ENCODE measurements at places on chromosomes 16 and 17. TPM values are rescaled to one million over a fixed set of nuclear protein-coding genes. Genes with fewer than 3 reads are reported as not detected.

- DNase-seq = no peak
Observed at GRCh38 chr16:85733839-85734170, 17.1 kb downstream of the C16orf74 start.

Gene MSRB1
- total RNA-seq = 28.5 TPM

DNA sequence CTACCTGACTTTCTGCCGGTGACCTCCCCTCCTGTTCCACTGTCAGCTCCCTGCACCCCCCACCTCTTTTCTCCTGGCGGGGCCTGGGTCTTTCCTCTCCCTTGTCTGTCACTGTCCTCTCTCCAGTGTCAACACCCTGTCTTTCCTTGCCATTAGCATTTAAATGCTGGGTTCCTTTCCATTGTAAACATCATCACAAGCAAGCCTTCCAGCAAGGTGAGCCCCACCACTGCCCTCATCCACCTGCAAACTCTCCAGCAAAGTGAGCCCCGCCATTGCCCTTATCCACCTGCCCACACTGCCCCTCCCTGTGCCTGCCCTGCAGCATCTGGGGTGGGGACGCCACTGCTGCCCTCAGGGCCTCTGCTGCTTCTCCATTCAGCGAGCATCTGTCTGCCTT lies 195.0 kb downstream of the ENGASE start:
- DNase-seq = no peak

DNA sequence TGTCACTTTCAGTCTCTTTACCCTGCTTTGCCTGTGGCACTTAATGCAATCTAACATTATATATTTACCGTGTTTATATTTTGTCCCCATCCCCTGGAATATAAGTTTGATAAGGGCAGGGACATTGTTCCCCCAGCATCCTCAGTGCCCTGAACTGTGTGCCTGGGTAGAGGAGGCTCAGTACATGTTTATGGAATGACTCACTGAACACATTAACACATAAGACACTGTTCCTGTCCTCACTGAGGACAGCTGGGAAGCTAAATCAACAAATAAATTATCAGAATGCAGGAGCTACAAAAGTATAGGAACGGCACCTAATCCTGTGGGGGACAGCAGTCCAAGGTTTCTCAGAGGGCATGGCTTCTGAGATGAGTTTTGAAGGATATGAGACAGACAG lies 27.8 kb downstream of the GRIN2A start:
- no peak for DNase-seq

DNA sequence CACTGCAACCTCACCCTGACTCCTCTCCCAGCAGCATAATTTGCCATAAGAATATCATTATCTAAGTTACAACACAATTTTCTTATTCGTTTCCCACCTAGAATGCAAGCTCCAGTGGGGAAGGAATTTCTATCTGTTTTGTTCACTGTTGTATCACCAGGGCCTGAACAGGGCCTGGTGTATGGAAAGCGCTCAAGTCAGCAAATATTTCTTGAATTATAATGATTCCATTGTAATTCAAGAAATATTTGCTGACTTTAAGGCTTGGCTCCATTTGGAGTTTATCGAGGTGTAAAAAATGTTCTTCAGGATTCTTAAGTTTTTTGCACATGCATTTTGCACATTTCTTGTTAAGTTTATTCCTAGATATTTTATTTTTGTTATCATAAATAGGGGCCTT lies 58.4 kb downstream of the RBFOX3 start:
- no peak for DNase-seq

DNA sequence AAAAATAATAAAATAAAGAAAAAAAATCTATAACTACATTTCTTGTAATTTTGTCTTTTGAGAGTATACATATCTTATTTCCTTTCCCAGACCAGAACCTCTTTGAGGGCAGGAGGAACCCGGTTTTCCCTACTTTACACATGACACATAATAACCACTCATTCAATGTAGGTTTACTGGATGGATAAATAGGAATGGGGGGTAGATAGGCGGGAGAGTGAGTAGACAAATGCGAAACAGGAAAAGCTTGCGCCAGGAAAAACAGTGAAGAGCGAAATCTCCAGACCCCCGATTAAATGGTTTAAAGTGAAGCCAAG lies 515 bp upstream of the GOSR2 start:
- DNase-seq = no peak

- DNase-seq = no peak
Observed at GRCh38 chr16:20910781-20911321, 10.3 kb downstream of the LYRM1 start.

Gene CES1
- not detected for total RNA-seq
